ENCODE measurements at places on chromosomes 5 and 9. TPM values are rescaled to one million over a fixed set of nuclear protein-coding genes. Genes with fewer than 3 reads are reported as not detected.

LHX6 gene
- not detected for total RNA-seq

- DNase-seq = no peak
- H3K4me1 ChIP-seq = no peaks in the 10 kb centered on the region
Observed at GRCh38 chr9:137160716-137161557, 8.9 kb downstream of the LRRC26 start.

DNA sequence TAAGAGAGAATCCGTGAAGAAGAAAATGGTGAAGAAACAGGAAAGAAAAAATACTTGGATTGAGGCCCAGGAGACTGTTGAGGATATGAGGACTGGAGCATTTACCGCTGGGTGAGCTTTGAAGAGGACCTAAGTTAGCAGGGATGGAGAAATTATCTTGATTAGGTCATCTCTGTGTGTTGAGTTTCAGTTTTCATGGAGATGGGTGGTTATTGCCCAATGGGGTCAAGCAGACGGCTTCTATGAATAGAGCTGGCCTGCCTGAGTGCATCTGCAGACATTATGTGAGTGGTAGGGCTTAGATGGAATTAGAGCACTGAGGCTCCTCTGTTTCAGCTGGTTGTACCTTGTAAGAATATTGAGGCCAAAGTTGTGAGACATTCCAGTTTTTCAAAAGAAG, 245.4 kb upstream of the FBXL7 start:
- H3K27ac ChIP-seq = no peak overlapping the region
- no peaks in the 10 kb centered on the region for H3K4me1 ChIP-seq
- no peaks in the 10 kb centered on the region for H3K36me3 ChIP-seq

GRCh38 chr5:58357799-58358500, 101.9 kb downstream of the PLK2 start:
- no peak overlapping the region for H3K4me3 ChIP-seq
- no peaks in the 10 kb centered on the region for H3K4me1 ChIP-seq
- H3K27me3 ChIP-seq = no peaks in the 10 kb centered on the region
- H3K36me3 ChIP-seq = no peaks in the 10 kb centered on the region
- DNase-seq = no peak

GRCh38 chr5:56656846-56657726, 158.3 kb upstream of the MAP3K1 start:
- DNase-seq = peak; percentile 61
- no peak overlapping the region for H3K27ac ChIP-seq
- H3K4me3 ChIP-seq = no peak overlapping the region
- no peaks in the 10 kb centered on the region for H3K36me3 ChIP-seq
- no peaks in the 10 kb centered on the region for H3K27me3 ChIP-seq
- no peaks in the 10 kb centered on the region for H3K4me1 ChIP-seq

DNA sequence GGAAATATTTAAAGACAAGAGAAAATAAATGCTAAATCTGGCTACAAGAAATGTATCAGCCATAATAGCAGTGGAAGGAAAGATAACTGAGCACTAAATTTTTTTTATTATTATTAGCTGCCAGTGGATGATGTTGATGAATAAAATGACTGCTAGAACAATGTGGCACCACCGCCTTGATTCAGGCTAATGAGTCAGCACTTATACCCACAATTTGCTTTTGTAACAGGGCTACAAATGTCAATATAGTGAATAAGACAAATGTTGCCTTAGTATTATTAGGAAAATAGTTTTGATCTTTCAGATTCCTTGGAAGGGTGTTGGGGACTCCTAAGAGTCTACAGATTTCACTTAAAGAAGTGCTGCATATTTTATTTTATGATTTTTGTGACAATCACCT, 555.2 kb upstream of the GRAMD2B start:
- DNase-seq = peak; percentile 26
- no peak overlapping the region for H3K4me3 ChIP-seq
- no peaks in the 10 kb centered on the region for H3K4me1 ChIP-seq
- H3K36me3 ChIP-seq = no peaks in the 10 kb centered on the region

DNA sequence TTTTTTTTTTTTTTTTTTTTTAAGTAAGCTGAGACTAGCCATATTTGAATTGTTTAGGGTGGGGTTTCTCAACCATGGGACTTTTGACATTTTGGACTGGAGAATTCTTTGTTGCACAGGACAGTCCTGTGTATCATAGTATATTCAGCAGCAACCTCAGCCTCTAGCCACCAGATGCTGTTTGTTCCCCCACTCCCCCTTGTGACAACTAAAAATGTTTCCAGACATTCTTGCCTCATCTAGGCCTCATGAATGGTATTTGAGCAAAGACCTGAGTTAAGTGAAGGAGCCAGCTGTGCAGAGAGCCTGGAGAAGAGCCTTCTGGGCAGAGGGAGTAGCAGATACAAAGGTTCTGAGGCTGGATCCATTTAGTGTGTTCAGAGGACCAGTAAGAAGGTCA, 155.9 kb downstream of the SGCD start:
- H3K4me3 ChIP-seq = no peak overlapping the region
- H3K4me1 ChIP-seq = no peaks in the 10 kb centered on the region
- H3K36me3 ChIP-seq = no peaks in the 10 kb centered on the region
- H3K27me3 ChIP-seq = no peaks in the 10 kb centered on the region

DNA sequence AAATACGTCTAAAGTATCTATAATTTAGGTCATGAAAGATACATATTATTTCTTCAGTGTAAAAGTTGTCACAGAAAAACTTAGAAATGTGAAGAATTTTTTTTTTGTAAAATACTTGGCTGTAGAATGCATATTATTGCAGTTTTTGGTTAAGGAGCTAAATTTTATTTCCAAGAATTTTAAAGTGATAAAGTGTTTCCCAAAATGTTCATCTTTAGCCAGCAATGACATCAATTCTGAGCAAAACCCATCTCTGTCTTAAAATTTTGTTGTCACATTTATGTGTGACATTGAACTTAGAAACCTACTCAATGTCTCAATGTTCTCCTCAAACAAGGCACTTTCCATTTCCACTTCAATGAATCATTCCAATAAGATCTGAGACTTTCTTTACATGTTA, 47.8 kb upstream of the RPS23 start:
- H3K27ac ChIP-seq = no peak overlapping the region
- H3K27me3 ChIP-seq = no peaks in the 10 kb centered on the region
- H3K4me3 ChIP-seq = no peak overlapping the region
- DNase-seq = no peak
- no peaks in the 10 kb centered on the region for H3K36me3 ChIP-seq

DNA sequence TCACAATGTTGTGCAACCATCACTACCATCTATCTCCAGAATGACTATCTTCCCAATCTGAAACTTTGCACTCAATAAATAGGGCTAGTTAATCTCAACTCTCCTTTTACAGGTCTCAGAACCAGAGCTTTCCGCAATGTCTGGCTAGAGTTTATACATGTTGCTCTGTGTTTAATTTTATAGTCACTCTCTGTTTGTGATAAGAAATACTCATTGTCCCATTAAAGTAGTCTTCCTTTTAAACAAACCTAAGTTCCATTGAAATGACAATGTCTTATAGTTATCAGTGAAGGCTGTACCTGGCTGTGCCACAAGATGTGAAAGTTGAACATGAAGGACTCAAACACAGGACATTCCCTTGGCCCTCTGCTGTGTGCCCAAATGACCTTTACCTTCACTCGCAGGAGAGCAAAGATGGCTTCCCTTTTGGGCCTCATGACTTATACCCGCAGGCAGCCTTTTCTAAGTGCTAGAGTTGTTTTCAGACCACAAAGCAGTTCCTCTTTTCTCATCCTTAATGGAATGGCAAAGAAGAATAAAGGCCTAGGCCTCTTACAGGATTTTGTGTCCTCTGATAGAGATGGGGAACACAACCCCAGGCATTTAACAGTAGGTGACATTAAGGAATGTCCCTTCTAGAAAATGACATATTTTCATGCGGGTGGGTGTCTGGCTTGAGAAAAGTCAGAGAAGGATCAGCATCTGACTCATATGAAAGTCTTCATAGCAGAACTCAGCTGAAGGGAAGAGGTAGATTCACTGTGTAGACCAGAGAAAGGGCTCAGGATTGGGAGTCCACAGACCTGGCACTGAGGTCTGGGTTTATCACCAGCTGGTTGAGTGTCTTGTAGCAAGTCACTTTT, 69.6 kb upstream of the ATP10B start:
- H3K36me3 ChIP-seq = no peaks in the 10 kb centered on the region
- DNase-seq = no peak
- H3K27me3 ChIP-seq = no peaks in the 10 kb centered on the region
- H3K27ac ChIP-seq = no peak overlapping the region

GRCh38 chr5:78360924-78361630, 660 bp downstream of the SCAMP1 start:
- H3K27ac ChIP-seq = peak overlapping the region; percentile 94
- H3K36me3 ChIP-seq = no peaks in the 10 kb centered on the region
- H3K4me1 ChIP-seq = peaks cover 3% of the 10 kb centered on the region
- H3K27me3 ChIP-seq = no peaks in the 10 kb centered on the region
- peak overlapping the region; percentile 97 for H3K4me3 ChIP-seq
- DNase-seq = peak; percentile 74
